Activated T-cell treated with anti-CD3 and anti-CD28 coated beads, Interleukin-2, amount 50 U/mL, for 72 hours (primary cell): ENCODE measurements at places on chromosomes 3 and 15.
A peak's percentile ranks its signal among the peaks of the same experiment; 100 is the strongest.

GRCh38 chr15:29674661-29675533 is 147.4 kb downstream of the TJP1 start:
- DNase-seq = peak; percentile 3

- DNase-seq = no peak
Measured at GRCh38 chr3:164730815-164731360, 347.4 kb downstream of the SI start.

DNA sequence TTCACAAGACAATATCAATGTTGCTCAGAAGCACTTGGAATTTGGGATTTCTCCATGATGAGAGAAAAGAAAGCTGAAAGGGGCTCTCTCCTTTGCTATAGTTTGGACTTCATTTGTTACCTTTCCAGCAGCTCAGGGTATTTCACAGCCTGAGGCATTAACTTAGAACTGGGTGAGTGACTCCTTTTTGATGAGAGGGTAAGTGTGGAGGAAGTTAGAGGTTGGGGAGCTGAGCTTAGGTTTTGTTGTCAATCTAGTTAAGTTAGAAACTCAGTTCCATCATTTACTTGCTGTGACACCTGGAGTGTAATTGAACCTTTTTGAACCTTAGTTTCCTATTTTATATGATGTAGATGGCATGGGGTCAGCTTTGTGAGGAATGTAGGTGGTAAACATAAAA is 359.1 kb downstream of the PDCD6IP start:
- no peak for DNase-seq

DNA sequence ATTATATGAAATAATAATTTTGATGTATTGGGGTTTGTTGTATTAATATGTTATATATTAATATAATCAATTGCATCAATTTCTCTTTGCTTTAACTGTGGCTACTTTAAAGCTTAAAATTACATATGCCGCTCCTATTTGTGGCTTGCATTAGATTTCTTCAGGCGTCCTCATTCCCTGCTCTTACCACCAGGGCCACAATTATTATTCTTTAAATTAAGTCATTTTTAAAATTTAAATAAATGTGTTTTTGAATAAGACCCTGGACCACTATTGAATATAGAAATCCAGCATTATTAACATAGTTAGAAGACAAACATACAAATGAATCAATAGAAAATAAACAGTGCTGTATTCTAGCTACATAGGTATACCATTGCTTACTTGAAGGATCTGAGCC is 55.5 kb upstream of the SNTN start:
- no peak for DNase-seq

- DNase-seq = no peak
Measured at GRCh38 chr3:88141458-88142083, 8.2 kb upstream of the C3orf38 start.

DNA sequence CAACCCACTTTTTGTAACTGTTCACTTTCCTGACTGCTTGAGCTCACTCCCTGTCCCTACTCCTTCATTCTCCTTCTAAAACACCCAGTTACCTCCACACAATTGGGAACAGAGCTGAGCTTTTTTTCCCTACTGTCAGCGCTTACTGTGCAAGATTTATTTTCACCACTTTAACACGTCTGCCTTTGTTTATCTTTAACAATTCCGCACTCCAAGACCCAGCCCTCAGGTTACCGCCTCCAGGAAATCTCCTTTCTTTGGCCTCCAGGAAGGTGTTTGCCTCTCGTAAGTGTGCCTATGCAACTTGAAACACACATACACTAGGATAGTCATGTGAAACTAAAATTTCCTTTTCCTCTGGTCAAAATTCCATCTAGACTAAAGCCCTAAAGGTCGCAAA is 271.9 kb upstream of the TPRG1 start:
- no peak for DNase-seq

GRCh38 chr3:195009616-195010015 is 261.3 kb downstream of the XXYLT1 start:
- no peak for DNase-seq

DNA sequence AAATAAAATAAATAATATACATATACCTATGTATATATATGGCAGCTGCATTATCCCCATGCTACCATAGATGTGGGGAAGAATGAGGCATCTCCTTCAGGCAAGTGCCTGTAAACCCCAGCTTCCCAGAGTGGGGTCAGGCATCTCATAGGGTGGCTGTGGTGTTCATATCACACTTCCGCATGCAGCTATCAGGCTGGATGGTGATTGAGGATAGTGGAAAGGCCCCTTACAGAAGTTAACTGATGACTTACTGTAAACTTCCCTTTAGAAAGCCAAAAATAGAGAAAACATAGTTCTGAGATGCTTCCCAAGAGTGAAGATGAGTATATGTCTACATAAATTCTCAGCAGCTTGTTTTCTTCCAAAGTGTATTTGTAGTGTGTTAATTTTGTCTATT is 3.5 kb upstream of the PP2D1 start:
- no peak for DNase-seq

DNA sequence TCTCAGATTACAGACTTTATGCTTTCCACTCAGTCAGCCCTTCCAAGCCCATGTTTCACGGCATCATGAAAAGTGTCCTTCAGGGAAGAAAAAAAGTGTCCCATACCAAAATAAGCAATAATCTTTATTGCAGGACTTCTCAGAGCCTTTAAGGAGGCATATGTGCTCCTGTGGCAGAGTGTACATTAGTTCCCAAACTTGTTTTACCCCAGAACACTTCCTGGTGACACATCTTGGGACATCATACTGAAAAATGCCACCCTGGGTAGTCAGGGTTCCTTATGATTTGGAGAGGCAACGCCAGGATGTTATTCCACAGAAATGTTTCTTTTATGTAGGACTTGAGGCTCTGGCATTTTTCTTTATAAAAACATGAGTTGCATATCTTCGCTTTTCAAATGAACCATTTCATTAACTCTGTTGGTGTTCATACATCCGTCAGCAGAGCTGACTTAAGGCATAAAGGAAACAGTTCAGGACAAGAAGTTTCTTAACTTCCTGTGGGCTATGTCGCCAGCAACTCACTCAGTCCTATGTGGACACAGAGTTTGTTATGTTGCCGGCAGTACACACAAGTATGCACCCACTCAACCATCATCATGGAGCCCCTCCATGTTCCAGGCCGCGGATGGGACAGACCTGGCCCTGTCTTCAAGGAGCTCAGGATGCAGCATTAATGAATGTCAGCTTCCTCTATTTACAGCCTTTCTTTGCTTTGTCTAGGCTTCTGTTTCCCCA is 63.8 kb downstream of the CASR start:
- DNase-seq = no peak

- DNase-seq = no peak
Measured at GRCh38 chr3:95705786-95706418, 1108.5 kb upstream of the EPHA6 start.
